Thyroid gland (tissue), 4 donors: ENCODE measurements at places on chromosomes 6 and 20. TPM values are rescaled to one million over a fixed set of nuclear protein-coding genes. Genes with fewer than 3 reads are reported as not detected.

Gene TMEM200A
- total RNA-seq = 4.3 TPM

Gene CEBPB
- 101 TPM for total RNA-seq

DNA sequence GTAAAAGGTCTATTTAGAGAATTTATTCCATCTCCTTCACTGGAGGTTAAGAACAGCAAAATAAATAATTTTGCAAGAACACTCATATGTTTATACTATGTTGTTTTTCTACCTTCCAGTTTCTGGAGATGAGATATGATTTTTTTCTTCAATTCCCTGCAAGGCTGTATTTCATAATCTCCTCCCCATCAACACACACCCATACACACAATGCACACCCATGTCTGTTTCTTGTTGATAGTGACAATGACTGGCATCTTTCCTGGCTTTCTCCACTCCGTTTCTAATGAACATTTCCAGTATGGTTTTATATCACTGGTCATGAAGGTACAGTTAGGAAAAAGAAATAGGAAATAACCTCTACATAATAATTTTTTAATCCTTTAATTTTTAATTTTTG is 202.1 kb downstream of the ARHGAP18 start:
- no peaks in the 10 kb centered on the region for H3K4me1 ChIP-seq
- H3K4me3 ChIP-seq = no peak overlapping the region
- DNase-seq = no peak
- no peaks in the 10 kb centered on the region for H3K36me3 ChIP-seq

DNA sequence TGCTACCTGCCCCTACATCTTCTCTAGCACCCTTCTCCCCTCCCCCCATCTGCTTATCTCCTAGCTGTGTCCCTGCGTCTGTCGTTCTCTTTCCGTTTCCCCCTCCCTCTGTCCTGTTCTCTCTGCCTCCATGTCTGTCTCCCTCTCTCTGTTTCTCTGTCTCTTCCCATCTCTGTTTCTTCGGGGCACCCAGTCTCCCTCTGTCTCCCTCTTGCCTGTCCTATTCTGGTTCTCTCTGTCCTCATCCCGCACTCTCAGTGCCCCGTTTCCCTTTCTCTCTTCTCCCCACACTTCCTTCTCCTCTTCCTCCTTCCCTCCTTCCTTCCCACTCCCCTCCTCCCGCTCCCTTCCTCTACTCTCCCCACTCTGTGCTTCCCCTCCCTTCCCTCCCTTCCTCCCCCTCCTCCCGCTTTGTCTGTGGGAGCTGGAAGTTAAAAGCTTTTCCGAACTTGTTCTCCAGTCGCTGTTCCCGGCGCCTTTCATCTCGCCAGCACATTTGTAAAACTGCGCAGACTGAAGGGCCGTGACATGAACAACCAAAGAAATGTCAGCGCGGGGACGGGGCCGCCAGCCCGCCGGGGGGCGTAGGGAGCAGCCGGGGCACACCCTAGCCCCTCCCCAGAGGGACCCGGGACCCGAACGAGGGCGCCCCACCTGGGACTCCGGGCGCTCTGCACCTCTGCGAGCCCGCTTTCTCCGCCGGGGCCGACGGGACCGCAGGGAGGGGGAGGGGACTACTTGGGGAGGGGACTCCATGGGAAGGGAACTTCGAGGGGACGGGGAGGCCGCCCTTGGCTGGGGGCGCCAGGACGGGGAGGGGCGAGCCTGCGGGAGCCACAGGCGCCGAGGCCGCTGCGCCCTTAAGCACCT is 4.0 kb upstream of the CDH22 start:
- peak; percentile 20 for DNase-seq
- no peaks in the 10 kb centered on the region for H3K36me3 ChIP-seq
- H3K27ac ChIP-seq = no peak overlapping the region
- H3K27me3 ChIP-seq = peaks cover 23% of the 10 kb centered on the region
- H3K4me3 ChIP-seq = no peak overlapping the region
- peaks cover 23% of the 10 kb centered on the region for H3K4me1 ChIP-seq
